ENCODE measurements at places on chromosomes 16 and 17.

DNA sequence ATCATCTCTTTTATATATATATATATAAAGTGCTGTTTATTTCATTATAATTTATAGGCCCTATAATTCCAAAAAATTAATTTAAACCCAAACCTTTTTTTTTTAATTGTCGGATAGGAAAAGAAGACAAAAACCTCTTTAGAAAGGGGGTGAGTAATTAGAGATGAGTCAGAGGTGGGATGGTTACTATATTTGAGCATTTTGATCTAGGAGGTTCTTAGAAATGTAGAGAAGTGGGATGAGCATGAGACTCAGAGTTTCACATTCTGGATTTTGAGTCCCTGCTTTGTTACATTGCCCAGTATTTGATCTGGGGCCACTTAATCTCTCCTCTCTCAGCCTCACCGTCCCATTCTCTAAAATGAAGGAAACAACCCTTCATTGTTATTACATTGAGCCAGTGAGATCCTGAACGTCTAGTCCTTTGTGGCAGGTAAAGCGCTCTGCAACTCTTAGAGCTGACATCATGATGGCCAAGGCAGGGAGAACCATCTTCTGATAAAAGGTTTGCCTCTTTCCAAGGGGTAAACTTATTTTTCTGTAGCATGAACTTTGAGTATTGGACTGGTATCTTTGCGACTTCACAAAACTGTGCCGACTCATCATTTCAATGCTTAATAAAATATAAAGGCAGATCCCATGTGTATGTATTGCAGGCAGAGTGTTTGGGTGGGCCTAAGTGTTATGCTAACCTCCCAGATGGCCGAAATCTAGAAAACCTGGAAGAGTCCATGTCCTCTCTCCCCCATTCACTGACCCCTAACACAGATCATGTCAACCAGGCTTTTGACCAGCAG is 21.3 kb downstream of the HS3ST3B1 start:
- H3K4me1 ChIP-seq: no peaks in the 10 kb centered on the region
- H3K27ac ChIP-seq: no peak overlapping the region
- no peak overlapping the region for H3K4me3 ChIP-seq
- no peaks in the 10 kb centered on the region for H3K27me3 ChIP-seq

GRCh38 chr16:88588754-88589153 is 18.6 kb downstream of the ZC3H18 start:
- DNase-seq: no peak
- 0 out of 2 replicates have a peak, but pooled peaks cover 2% of the 10 kb centered on the region for H3K36me3 ChIP-seq
- no peaks in the 10 kb centered on the region for H3K27me3 ChIP-seq

GRCh38 chr17:55774846-55775271 is 24.0 kb downstream of the PCTP start:
- H3K36me3 ChIP-seq: no peaks in the 10 kb centered on the region

DNA sequence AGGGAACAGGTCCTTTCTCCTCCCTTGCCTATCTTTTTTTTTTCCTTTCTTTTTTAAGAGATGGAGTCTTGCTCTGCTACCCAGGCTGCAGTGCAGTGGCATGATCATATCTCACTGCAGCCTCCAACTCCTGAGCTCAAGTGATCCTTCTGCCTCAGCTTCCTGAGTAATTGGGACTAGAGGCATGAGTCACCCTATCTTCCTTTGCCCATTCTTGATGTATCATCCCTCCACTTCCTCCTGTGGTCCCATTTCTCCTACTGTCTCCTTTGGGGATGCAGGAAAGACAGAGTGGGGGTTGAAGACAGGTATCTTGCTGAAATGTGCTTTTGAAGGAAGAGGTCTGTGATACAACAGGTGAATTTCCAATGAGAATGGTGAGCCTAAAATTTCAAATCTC is 5.5 kb downstream of the MYO19 start:
- H3K4me3 ChIP-seq: no peak overlapping the region
- no peak for DNase-seq
- H3K27ac ChIP-seq: no peak overlapping the region
- no peaks in the 10 kb centered on the region for H3K27me3 ChIP-seq
- H3K4me1 ChIP-seq: peaks cover 3% of the 10 kb centered on the region
- peaks cover 11% of the 10 kb centered on the region for H3K36me3 ChIP-seq

GRCh38 chr17:35868737-35869136 is at the start of gene HEATR9:
TSS of gene HEATR9 (minus strand) at chr17:35868891. CDS start at chr17:35868742, 149 bp downstream.
- DNase-seq: no peak
- no peaks in the 10 kb centered on the region for H3K36me3 ChIP-seq
- H3K27ac ChIP-seq: no peak within 1 kb of the TSS
- no peaks in the 10 kb centered on the region for H3K4me1 ChIP-seq

DNA sequence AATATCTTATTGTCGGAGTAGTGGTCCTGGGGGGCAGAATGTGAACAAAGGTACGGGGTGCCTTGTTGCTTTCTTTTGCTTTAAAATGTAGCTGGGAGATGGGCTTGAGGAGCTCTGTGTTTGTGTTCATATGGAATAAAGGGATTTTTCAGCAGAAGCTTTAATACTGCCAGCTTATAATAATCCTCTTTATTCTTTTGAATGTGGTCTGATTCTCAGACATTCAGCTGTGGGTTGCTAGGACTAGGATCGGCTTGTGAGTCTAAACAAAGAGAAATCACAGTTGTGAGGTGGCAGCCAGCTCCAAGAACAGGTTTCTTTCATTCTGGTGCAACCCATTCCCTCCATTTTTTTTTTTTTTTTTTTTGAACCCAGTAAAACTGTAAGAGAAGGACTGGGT is 7.2 kb downstream of the MRPL58 start:
- H3K4me1 ChIP-seq: no peaks in the 10 kb centered on the region
- no peak overlapping the region for H3K4me3 ChIP-seq
- H3K36me3 ChIP-seq: peaks cover 2% of the 10 kb centered on the region

GRCh38 chr17:44922136-44922535 is 6.8 kb upstream of the GFAP start:
- no peaks in the 10 kb centered on the region for H3K36me3 ChIP-seq
- H3K27ac ChIP-seq: no peak overlapping the region
- no peak overlapping the region for H3K4me3 ChIP-seq
- H3K27me3 ChIP-seq: no peaks in the 10 kb centered on the region

DNA sequence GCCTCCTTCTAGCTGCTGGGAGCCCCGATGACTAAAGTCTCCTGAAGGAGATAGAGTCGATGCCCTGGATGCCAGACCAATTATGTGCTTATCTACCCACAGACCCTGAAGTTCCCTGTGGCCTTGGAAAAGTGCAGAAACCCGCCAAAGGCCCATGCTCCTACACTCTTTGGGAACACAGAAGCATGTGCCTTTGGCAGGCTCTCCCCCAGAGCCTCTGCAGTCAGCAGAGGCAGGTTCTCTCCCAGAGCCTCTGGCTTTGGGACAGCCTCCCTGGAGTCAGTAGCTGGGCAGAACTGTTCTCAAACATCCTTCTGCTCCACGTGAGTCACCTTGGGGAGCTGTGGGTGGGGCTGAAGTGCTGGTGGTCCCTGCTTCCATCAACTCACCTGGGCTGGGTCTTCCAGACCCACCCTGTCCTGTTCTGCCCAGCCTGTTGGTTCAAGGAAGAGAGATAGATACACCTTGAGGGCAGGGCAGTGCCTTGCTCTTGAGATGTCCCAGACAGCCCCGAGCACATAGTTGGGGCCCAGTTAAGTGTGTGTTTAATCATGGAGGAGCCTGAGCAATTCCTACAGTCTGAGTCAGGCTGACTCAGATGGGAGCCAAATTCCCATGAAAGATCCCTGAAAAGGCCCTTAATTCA is 3.2 kb upstream of the CDK5RAP3 start:
- no peak overlapping the region for H3K4me3 ChIP-seq
- 0 out of 2 replicates have a peak overlapping the region, but pooled peaks have one; percentile 10 for H3K27ac ChIP-seq
- peaks cover 20% of the 10 kb centered on the region for H3K4me1 ChIP-seq

DNA sequence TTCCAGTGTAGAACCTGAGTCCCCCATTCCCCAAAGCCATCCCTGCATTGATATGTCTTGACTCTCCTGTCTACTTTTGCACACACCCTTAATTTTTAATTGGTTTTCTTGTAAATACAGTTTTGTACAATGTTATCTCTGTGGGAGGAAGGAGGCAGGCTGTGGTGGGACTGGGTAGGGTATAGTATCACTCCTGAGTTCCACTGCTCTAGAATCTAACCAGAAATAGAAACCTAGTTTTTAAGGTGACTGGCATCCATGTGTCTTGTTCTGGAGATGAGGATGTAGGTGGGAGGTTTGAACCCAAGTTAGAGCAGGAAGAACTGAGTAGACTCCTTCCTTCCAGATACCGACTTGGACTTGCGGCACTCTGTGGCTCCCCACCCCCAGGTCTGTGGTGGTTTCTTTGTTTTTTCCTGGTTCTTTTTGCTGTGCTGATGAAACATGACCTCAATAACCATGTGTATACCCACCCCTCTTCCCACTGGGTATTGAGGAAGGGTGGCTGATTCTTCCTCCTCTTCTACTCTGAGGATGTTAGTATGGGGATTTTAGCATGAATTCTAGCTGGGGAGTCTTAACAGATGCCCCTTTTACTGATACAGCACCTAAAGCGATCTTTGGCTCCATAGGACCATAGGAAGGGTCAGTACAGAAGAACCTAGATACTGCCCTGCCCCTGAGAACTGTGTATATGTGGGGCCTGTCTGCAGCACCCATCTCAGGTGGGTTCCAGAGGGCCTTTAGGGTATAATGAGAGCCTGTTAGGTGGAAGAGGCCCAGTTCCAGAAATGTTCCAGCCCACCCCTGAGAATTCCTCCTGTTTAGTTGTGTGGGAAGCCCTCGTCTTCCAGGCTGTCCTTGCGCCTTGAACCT is 48.7 kb downstream of the SF3B3 start:
- peaks cover 21% of the 10 kb centered on the region for H3K4me1 ChIP-seq
- H3K4me3 ChIP-seq: no peak overlapping the region
- peak overlapping the region; percentile 44 for H3K27ac ChIP-seq

- H3K4me3 ChIP-seq: no peak overlapping the region
- H3K27ac ChIP-seq: no peak overlapping the region
- no peaks in the 10 kb centered on the region for H3K36me3 ChIP-seq
- H3K27me3 ChIP-seq: no peaks in the 10 kb centered on the region
- DNase-seq: no peak
These were observed 92.0 kb upstream of the CDH5 start for GRCh38 chr16:66274335-66275110.

- DNase-seq: no peak
- H3K27ac ChIP-seq: no peak overlapping the region
- H3K27me3 ChIP-seq: no peaks in the 10 kb centered on the region
- peaks cover 3% of the 10 kb centered on the region for H3K4me1 ChIP-seq
- no peaks in the 10 kb centered on the region for H3K36me3 ChIP-seq
These were observed 3.5 kb downstream of the IRX3 start for GRCh38 chr16:54282928-54283724.
